ENCODE measurements at places on chromosomes 3 and 15.
A peak's percentile ranks its signal among the peaks of the same experiment; 100 is the strongest.

- no peak for DNase-seq
Observed at GRCh38 chr15:70625438-70625837, 137.9 kb downstream of the UACA start.

GRCh38 chr15:68290715-68291114 is 13.2 kb downstream of the FEM1B start:
- DNase-seq, result no peak

GRCh38 chr3:37922721-37923568 is 61.3 kb downstream of the CTDSPL start:
- no peak for DNase-seq

DNA sequence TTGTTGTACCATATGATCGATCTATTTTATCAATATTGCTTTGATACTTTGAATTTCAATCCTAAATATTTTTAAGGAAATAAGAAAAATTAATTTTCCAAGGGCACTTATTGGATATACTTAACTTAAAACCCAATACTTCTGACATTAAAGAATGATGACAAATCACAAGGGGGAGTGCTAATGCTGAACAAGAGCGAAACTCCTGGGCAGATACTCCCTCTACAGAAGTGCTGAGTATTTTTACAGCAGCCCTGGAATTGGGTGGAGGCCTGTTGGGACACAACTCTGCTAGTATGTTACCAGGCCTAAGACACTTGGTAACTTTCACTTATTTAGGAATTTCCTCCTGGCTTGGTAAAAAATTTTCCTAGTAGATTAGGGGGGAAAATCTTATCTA is 46.2 kb downstream of the DENND6A start:
- DNase-seq, result no peak

GRCh38 chr3:77146004-77146403 is 106.1 kb downstream of the ROBO2 start:
- DNase-seq, result no peak

DNA sequence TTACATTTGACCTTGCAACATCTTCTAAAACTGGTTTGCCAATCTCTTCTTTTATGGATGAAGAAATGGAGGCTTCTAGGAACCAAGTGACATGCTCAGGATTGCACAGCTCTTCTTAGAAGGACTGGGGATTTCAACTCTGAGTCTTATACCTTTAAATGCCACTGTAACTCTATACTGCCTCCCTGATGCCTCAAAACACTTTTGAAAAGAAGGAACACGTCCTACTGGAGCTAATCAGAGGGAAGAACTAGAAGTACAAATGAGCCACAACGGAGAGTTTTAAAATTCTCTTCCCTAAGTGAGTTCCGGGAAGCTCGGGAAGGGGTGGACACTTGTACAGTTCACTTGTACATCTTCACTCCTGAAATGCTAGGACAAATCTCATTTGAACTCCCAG is 949 bp upstream of the MITF start:
- DNase-seq, result no peak

DNA sequence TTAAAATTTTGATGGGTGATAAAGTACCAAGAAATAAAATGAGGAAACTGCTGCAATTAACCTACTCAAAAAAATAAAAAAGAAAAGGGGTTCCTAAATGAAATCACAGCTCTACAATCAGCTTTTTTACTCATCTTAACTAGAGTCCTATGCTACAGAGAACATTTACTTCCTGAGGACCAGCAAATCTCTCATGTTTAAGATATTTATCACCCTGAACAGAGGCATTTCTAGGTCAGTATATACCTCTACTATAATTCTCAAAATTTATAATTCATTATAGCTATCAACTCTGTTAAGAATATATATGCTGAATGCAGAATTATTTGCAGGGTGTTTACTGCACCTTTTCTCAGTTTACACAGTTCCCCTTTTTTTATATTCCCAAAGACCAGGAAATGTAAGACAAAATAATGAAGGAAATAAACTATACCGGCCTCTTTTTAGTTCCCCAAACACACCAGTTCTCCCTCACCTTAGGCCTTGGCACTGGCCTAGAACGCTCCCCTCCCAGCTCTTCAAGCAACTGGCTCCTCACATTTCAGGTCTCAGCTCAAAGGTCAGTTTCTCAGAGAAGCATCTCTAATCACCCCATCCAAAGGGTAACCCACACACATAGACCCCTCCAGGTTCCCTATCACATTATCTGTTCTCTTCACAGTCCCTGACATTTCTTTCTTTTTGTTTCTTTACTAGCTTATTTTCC is 71.1 kb downstream of the LRRFIP2 start:
- no peak for DNase-seq

- DNase-seq, result no peak
Observed at GRCh38 chr3:186566772-186567071, 417 bp downstream of the TBCCD1 start.

- no peak for DNase-seq
Observed at GRCh38 chr3:157786211-157786610, 283.0 kb upstream of the VEPH1 start.

DNA sequence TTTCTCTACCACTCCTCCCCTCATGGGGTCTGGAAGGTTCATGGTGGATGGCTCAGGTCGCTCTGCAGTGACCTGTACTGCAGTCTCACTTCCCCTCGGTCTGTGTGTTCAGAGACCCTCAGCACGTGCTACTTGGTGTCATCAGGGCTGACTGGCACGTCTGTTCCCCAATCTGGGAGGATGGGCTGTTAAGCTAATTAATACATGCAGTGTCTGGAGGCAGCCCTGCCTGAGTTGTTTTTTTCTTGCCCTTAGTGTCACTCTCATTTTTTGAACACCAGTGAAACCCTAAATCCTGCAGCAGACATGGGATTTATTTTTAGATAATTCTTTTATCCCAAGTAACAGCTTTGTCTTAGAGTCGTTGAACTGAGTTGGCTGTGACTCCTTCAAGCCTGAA is 64.6 kb downstream of the ARNT2 start:
- DNase-seq, result no peak

GRCh38 chr3:193342551-193342950 is 36.0 kb downstream of the ATP13A5 start:
- DNase-seq, result no peak

DNA sequence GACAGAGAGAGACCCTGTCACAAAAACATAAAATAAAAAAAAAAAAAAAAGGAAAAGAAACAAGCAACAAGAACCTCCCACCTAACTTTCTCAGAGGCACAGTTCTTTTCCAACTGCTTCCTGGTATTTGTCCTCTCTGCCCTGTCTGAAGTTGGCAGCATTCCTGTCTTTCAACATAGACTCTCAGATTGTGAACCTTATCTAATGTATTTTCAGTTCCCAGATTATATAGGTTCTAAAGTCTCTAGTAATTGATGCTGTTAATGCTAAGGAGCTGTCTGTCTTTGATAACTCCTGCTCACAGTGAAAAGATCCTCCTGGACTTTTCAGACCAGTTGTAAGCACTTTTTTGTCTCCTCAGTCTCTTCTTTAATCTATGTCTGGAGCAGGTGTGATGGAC is 199.5 kb upstream of the P2RY1 start:
- no peak for DNase-seq

- DNase-seq, result no peak
Observed at GRCh38 chr3:43366885-43367284, 80.5 kb downstream of the SNRK start.

GRCh38 chr15:60009980-60010732 is 6.0 kb downstream of the FOXB1 start:
- DNase-seq, result no peak

- DNase-seq, result no peak
Observed at GRCh38 chr3:72152551-72153476, 367.9 kb upstream of the PROK2 start.

DNA sequence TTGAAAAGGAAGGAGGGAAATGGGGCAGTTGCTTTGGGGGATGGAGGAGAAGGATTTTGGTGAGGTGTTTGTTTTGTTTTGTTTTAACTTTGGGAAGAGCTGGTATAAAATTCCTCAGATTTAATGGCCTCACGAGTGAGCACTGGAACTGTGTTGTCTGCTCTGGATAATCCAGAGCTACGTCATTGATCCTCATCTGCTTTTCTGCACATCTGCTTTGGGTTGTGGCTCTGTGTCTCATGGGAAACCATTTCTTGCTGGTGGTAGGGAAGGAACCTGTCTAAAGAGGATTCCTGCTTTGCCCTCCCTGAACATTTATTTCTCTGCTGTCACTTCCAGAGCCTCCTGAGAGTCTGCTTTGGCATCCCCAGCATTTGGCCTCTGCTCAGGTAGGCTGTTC is 3.1 kb downstream of the SNRK start:
- DNase-seq, result no peak

GRCh38 chr15:79724312-79724711 is 172.5 kb downstream of the MTHFS start:
- DNase-seq, result no peak

DNA sequence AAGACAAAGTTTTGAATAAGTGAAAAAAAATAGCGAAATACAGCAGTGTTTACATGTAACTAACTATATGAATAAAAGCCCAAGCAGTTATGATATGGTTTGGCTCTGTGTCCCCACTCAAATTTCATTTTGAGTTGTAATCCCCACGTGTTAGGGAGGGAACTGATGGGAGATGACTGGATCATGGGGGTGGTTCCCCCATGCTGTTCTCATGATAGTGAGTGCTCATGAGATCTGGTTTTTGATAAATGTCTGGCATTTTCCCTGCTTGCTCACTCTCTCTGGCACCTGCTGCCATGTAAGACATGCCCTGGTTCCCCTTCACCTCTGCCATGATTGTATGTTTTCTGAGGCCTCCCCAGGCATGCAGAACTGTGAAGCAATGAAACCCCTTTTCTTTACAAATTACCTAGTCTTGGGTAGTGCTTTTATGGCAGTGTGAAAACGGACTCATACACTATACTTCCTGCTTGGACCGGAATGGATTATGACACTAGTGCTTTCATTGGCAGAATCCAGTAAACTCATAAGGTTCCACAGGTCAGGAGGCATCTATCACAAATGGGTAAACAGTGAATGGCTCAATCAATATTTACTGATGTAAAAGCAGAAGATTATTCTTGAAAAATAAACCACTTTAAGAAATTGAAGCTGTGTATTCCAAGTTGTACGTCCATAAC is 192.1 kb downstream of the CBLB start:
- no peak for DNase-seq

DNA sequence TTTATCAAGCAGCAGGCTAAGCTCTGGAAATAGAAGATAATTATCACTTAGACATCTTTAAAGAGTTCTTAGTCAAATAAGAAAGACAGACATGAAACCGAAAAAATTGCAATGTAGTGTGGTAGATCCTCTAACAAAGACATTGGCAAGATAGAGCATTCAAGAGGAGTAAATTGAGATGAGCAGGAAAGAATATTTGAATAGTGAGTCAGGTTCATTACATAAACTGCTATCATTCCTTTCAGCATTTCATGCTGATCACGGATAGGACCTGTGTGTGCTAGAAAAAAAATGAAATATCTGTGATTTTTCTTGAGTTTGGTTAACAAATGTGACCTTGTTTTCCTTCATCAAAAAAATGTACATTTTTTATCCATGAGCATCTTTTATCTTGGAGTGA is 460.9 kb downstream of the OTOL1 start:
- DNase-seq, result no peak

GRCh38 chr3:42539871-42540714 is 37.6 kb downstream of the VIPR1 start:
- peak; percentile 35 for DNase-seq

DNA sequence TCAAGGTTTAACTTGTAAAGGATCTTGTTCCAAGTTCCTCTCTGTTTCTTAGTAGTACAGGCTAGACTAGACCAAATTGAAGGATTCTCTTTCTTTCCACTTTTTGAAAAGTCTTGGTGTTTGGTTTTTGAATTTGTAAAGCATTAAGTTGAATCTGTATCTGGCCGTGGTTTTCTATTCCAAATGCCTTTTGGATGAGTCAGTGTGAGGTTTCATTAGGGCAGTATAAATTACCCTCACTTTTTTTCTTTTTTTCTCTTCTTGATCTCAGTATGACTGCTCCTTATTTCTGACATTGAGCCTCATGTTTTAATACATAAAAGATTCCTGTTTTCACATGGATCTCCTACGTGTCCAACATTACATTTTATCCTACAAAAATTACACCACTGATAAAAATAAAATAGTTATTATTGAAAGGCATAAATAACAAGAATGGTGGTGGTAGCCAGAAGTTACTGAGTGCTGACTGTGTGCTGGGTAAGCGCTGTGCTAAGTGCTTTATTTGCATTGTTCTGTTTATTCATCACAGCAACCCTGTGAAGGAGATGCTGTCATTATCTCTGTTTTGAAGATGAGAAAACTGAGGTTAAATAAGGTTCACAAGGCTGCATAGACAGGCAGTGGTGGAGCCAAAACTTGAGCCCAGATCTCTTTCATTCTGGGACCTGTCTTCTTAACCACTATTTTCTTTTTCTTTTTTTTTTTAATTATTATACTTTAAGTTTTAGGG is 48.3 kb downstream of the MITF start:
- DNase-seq, result no peak

- DNase-seq, result no peak
Observed at GRCh38 chr15:39987821-39988220, 51.2 kb downstream of the SRP14 start.

- no peak for DNase-seq
Observed at GRCh38 chr3:161766331-161766730, 269.7 kb downstream of the OTOL1 start.

- no peak for DNase-seq
Observed at GRCh38 chr3:95926904-95927501, 887.4 kb upstream of the EPHA6 start.

- no peak for DNase-seq
Observed at GRCh38 chr3:28836199-28836598, 444.7 kb upstream of the RBMS3 start.

DNA sequence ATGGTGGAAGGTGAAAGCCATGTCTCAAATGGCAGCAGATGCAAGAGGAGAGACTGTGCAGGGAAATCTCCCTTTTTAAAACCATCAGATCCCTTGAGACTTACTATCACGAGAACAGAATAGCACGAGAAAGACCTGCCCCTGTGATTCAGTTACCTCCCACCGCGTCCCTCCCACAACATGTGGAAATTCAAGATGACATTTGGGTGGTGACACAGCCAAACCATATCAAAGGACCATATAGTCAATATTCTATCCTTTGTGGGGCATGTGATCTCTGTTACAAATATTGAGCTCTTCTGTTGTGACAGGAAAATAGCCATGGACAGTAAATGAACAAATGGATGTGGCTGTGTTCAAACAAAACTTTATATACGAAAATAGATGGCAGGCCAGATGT is 77.2 kb upstream of the ACKR4 start:
- DNase-seq, result no peak

DNA sequence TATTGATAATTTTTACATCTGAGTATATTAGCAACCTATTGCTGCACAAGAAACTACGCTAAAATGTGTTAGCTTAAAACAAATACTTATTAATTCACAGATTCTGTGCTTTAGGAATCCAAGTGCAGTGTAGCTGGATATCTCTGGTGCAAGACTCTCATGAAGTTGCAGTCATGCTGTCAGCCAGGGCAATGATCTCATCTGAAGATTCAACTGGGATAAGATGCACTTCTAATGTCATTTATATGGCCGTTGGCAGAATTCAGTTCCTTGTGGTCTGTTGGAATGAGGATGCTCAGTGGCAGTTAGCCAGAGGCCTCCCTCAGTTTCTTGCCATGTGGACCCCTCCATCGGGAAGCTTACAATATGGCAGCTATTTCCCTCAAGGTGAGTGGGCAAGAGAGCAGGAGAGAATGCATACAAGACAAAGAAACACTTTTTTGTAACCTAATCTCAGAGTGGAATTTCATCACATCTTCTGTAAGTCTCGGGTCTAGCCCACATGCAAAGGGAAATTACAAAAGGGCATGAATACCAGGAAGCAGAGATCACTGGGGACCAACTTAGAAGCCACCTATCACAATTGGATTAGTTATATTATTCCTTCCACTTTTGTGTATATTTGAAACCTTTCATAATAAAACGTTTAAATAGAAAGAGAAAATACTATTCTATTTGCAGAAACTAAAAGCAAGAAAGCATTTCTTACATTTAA is 61.6 kb downstream of the DPH6 start:
- DNase-seq, result no peak
